Suprapubic skin (tissue), 4 donors: ENCODE measurements at places on chromosomes 1 and 21. TPM values are rescaled to one million over a fixed set of nuclear protein-coding genes. Genes with fewer than 3 reads are reported as not detected.

The ANGPTL3 gene
- total RNA-seq = not detected

- DNase-seq = no peak
Measured at GRCh38 chr21:32437729-32438128, 25.2 kb downstream of the EVA1C start.

DNA sequence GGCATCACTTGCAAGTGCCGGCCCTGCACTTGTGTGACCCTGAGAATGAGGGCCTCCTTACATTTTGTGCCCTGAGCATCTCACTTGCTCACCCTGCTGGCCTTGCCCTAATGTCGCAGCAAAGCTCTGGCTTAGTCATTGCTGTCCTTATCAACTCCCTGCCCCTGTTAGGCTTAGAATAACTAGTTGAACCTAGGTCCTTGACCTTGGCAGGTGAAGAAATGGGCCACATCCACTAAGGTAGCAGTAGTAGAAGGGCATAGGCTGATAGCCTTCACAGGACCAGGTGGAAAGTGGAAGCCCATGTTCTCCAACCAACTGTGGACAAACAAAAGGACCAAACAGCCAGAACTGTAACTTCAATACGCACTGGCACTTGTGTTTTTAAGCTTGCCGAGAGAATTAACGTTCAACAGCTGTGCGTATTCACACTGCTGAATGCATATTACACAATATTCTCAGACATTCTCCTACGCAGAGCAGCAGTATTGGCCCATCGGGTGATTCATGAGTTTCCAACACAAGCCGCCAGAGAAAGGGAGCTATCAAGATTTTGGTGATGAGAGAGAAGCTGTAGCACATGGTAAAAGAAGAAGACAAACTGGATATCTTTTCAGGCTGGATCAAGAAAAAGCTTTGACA lies 27.7 kb upstream of the PTGFRN start:
- DNase-seq = no peak

GRCh38 chr1:22169816-22170215 lies 26.9 kb upstream of the WNT4 start:
- no peak for DNase-seq

DNA sequence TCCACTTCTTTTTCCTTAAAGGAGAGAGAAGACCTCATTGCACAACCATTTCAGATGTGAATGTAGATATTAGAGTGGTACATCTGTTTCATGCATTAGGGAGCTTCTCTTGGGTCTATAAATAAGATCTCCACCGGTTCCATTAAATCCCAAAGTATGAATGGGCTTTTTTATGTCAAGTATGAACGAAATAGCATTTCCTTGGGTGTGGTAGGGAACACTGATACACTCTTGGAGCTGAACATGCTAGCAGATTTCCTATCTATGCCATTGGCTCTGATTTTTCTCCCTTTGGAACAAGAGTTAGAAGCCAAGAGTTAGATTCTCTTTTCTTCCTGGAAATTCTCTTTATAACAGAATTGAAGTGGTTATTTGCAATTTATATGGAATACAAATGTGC lies 245.6 kb upstream of the ADAMTS5 start:
- no peak for DNase-seq

DNA sequence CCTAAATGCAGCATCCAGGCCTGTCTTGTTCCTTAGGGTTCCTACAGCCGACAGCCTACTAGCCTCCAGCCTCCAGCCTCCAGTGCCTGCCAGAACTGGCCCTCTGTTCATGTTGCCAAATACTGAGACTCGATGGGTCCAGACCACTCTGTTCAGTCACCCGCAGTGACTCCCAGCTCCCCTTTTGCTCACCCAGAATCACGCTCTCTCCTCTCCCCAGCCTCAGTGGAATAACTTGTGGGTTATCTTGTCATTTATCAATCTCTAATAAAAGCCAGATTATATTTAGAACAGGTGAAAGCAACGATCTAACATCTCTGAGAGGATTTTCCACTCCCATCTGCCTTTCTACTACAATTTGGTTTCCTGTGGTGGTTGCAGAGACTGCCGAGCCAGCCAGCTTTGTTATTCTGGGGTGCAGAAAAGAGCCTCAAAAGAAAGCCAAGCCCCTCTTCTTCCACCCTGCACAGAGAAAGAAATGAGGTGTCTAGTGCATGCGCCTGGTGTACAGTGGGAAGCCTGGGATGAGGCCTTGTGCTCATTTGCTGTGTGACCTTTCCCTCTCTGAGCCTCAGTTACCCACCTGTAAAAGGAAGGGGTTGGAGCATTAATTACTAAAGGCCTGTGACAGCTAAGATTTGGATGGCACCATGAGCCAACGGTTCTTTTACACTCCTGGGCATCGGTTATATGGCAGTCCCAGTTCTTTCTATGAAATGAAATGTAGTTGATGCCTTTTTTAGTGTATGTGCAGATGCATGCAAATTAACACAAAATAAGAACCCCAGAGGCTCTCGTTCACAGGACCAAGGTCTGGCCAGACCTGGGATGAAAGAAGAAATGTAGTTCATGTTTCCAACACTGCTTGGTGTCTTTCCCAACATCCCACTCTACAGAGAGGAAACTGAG lies 42.9 kb upstream of the ID3 start:
- no peak for DNase-seq

- DNase-seq = no peak
Measured at GRCh38 chr1:160267284-160267991, 5.1 kb upstream of the DCAF8 start.

DNA sequence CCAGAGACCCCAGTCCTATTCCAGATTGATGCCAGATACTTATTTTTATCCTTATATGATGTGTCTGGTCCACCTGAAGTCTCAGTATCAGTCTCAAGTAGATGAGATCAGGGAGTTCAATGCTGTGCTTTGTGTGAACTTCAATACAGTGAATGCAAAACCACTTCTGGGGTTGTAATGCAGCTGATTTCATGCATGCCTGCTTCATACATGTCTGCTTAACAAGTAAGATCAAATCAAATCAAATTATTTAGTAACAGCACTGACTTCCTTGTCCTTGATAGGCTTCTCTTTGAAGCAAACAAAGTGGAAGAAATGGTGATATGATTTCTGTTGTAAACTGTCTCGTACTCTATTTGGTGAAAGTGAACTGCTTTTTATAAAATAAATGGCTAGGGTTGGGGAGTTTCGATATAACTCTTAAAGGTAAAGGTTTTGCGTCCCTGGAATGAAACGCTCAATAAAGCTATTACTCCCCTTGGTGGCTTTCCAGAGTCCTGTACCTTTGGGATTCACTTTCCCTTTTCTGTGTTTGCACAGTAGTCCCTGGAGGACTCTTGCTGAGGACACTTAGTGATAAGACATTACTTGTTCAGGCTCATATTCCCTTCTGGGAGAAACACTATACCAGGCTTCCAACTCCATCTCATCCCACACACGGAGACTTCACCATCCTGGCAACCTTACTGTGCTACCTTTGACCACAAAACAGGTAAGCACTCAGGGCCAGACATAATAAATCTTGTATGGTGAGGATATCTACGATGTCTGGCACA lies 59.3 kb downstream of the FH start:
- no peak for DNase-seq

- no peak for DNase-seq
Measured at GRCh38 chr1:96808191-96808590, 86.6 kb downstream of the PTBP2 start.
